COR-L47 (cell line): ENCODE measurements at places on chromosomes 6 and 20.

DNA sequence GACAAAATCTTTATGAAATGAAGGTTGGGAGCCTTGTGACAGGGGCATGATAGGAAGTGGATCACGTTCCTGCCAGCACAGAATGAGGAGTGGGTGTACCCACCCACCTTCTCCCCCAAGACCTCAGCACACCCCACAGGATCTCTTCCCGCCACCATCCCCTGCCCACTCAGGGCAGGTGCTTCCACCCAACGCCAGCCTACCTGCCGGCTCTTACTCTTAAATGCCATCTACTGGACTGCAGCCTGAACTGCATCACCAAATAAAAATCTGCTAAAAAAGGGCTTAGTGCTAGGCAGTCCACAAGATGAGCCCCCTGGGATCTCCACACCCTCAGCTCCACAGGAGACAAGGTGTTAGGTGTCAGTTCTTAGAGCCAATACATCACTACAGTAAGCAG is 20.6 kb downstream of the DTNBP1 start:
- DNase-seq: no peak

GRCh38 chr6:62288562-62288961 is 2.5 kb upstream of the KHDRBS2 start:
- DNase-seq: no peak

DNA sequence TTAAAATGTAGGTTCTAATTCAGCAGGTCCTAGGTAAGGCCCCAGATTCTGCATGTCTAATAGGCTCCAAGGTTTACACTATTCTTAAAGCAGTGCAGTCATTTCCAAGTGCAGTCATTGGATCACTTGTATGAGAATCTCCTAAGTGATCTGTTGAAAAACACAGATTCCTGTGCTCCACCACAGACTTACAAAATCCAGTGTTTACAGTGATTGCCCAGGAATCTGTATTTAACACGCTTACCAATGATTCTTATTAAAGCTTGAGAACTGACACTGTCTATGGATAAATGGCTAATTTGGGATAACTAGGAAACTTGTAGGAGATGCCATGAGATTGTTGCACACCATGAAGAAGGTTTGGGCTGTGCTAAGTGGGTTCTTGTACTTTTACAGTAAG is 104.6 kb upstream of the PLEKHG1 start:
- DNase-seq: no peak

- no peak for DNase-seq
Observed at GRCh38 chr6:127147534-127147933, 29.1 kb downstream of the RSPO3 start.

DNA sequence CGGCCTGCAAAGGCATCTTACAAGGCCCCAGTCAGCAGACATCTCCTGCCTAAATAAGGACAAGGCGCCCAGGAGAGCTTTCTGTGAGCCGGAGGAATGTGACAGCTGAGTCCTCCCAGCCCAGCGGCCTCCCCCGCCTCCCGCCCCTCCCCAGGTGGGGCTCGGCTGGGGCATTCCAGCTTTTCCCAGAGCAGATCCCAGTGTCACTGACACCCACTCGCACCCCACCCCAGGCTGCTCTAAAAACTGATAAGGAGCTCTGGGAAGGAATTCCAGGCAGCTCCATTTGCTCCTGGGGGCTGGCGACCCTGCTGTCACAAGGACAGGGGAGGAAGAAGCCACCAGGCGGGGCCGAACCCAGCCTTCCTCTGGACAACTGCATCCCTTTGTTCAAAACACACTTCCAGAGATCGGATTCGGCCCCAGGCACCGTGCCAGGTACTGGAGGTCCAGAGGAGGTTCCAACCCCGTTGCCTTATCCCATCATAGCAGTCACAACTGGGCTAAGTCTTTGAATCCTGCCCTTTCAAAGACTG is 49.7 kb downstream of the JPH2 start:
- DNase-seq: no peak

DNA sequence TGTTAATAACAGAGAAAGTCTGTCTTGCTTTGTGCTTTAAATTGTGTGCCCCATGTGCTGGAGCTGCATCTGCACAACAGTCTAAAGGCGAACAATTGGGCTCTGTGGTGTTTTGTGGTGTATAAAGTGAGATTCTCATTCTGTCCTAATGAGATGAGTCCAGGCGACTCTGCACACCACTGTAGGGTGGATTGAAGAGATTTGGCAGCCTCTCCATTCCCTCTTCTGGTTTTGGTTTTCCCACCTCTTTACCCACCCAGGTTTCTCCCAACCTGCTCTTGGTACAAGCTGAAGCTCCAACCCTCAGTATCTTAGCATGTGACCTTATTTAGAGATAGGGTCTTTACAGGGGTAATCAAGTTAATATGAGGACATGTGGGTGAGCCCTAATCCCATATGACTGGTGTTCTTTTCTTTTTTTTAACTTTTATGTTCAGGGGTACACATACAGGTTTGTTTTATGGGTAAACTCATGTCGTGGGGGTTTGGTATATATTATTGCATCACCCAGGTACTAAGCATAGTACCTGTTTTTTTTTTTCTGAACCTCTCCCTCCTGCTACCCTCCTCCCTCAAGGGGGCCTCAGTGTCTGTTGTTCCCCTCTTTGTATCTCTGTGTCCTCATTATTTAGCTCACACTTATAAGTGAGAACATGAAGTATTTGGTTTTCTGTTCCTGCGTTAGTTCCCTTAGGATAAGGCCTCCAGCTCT is 217.6 kb upstream of the DTNBP1 start:
- no peak for DNase-seq
